ENCODE measurements at places on chromosomes 1 and 21.

- peaks cover 12% of the 10 kb centered on the region for H3K4me1 ChIP-seq
- H3K36me3 ChIP-seq: peaks cover 5% of the 10 kb centered on the region
- no peak overlapping the region for H3K27ac ChIP-seq
- H3K27me3 ChIP-seq: peaks cover 5% of the 10 kb centered on the region
Measured at GRCh38 chr1:178862416-178862815, 8.5 kb downstream of the ANGPTL1 start.

DNA sequence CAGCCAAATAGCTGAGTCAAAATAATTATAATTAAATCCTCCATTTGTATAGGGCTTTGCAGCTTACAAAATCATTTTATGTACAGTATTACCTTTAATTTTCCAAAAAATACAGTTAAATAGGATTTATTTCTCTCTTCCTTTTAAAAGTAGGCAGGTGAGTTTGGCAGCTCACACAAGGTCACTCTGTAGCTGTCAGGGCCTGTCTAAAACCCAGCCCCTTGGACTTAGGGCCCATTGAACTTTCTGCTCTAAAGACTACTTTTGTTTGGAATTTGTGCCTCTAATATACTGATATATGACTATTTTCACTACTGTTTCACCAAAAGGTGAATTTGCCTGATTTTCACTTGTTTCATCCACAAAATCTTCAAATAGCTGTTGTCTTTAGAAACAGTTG, 10.3 kb downstream of the ROR1 start:
- H3K27ac ChIP-seq: no peak overlapping the region
- peaks cover 47% of the 10 kb centered on the region for H3K27me3 ChIP-seq
- H3K4me1 ChIP-seq: no peaks in the 10 kb centered on the region
- H3K36me3 ChIP-seq: no peaks in the 10 kb centered on the region
- H3K4me3 ChIP-seq: no peak overlapping the region

DNA sequence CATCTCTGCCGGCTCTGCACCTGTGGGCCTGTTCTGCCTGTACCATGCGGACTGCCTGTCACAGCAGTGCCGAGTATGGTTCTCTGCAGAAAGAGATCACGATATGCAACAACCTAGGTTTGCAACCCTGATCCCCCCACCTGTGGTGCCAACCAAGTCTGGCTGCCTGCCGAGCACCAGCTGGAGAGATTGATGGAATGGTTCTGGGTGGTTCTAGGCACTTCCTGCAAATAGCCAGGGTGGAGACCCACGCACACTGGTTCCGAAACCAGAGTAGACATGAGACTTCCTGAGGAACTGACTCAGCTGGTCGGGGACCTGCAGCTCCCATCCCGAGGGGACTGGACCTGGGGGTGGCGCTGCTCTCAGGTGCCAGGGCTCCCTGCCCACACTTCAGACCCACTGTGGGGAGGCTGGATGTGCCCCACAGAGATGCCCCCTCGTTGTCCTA, 5.4 kb downstream of the TPRG1L start:
- no peak overlapping the region for H3K4me3 ChIP-seq
- no peak for DNase-seq
- H3K36me3 ChIP-seq: no peaks in the 10 kb centered on the region
- H3K27me3 ChIP-seq: no peaks in the 10 kb centered on the region
- no peak overlapping the region for H3K27ac ChIP-seq

GRCh38 chr1:26861286-26861701, 1.7 kb upstream of the SFN start:
- no peak for DNase-seq
- H3K4me1 ChIP-seq: peaks cover 25% of the 10 kb centered on the region
- peak overlapping the region; percentile 6 for H3K27ac ChIP-seq
- H3K36me3 ChIP-seq: no peaks in the 10 kb centered on the region
- H3K27me3 ChIP-seq: no peaks in the 10 kb centered on the region

GRCh38 chr21:29719521-29719920, 220.3 kb downstream of the GRIK1 start:
- H3K27ac ChIP-seq: no peak overlapping the region
- no peak for DNase-seq

GRCh38 chr1:185170291-185170848, 13.4 kb downstream of the SWT1 start:
- H3K4me3 ChIP-seq: no peak overlapping the region
- H3K27ac ChIP-seq: peak overlapping the region; percentile 11
- peaks cover 17% of the 10 kb centered on the region for H3K4me1 ChIP-seq
- H3K27me3 ChIP-seq: no peaks in the 10 kb centered on the region
- peak; percentile 16 for DNase-seq

DNA sequence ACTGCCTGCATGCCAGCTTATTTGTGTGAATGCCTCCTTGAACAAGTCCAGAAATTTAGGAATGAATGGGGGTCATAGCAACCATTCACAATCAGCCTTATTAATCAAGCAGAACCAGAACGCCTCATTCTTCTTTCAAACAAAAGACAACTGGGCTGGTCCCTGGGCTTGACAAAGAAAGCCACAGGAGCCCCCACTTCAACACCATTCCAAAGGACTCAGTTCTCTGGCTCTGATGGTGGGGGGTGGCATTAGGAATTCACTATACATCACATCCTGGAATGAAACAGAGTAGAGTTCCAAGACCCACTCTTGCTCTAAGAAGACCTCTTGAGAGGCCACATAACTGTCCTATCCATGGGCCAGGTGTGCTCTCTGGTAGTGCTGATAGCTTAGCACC, 186.6 kb upstream of the ST6GALNAC5 start:
- H3K27ac ChIP-seq: no peak overlapping the region
- H3K4me3 ChIP-seq: no peak overlapping the region
- DNase-seq: no peak
- no peaks in the 10 kb centered on the region for H3K4me1 ChIP-seq
- H3K36me3 ChIP-seq: no peaks in the 10 kb centered on the region

GRCh38 chr1:218996362-218996761, 177.3 kb upstream of the LYPLAL1 start:
- H3K27ac ChIP-seq: no peak overlapping the region
- no peaks in the 10 kb centered on the region for H3K4me1 ChIP-seq
- no peak for DNase-seq

- H3K36me3 ChIP-seq: no peaks in the 10 kb centered on the region
- no peak for DNase-seq
- H3K27ac ChIP-seq: no peak overlapping the region
- H3K4me3 ChIP-seq: no peak overlapping the region
- no peaks in the 10 kb centered on the region for H3K4me1 ChIP-seq
Measured at GRCh38 chr21:38915546-38915945, 109.8 kb downstream of the ETS2 start.

DNA sequence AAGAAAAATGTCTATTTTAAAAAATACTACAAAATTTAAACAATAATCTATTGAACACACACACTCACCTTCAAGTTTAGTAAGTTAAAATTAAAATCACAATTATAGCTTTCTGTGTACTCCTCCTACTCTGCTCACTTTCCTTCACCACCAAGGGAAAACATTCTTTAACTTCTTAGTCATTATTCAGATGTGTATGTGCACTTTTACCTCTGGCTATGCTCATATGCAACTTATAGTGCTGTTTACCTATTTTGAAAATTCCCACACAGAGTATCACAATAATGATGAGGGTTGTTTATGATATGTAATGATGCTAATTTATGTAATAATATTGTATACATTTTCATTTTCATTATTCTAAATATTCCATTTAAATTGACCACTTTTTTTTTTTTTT, 661.4 kb downstream of the MRPL39 start:
- no peak overlapping the region for H3K27ac ChIP-seq
- H3K4me1 ChIP-seq: no peaks in the 10 kb centered on the region
- no peak overlapping the region for H3K4me3 ChIP-seq
- no peaks in the 10 kb centered on the region for H3K27me3 ChIP-seq
- no peaks in the 10 kb centered on the region for H3K36me3 ChIP-seq
- no peak for DNase-seq

GRCh38 chr21:41359286-41359685, 2.5 kb upstream of the MX2 start:
- peaks cover 25% of the 10 kb centered on the region for H3K4me1 ChIP-seq
- DNase-seq: no peak
- no peaks in the 10 kb centered on the region for H3K36me3 ChIP-seq
- H3K4me3 ChIP-seq: no peak overlapping the region
- no peaks in the 10 kb centered on the region for H3K27me3 ChIP-seq

DNA sequence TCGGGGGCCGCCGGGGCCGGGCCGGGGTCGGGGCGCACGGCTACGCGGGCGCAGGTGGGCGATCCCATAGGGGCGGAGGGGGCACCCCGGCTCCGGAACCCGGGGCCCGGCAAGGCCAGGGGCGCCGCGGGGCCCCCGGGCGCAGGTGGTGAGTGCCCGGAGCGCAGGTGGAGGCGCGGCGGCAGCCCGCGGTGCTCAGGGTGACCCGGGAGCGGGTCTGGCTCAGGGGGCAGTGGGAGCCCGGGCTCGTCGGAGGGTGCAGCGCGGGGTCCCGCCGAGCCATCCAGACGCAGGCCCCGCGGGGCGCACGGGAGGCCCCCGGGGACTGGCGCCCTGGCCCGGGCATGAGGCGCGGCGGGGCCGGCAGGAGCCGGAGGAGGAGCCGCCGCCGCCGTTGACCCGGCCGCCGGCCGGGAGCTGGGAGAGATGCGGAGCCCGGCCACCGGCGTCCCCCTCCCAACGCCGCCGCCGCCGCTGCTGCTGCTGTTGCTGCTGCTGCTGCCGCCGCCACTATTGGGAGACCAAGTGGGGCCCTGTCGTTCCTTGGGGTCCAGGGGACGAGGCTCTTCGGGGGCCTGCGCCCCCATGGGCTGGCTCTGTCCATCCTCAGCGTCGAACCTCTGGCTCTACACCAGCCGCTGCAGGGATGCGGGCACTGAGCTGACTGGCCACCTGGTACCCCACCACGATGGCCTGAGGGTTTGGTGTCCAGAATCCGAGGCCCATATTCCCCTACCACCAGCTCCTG, 489 bp downstream of the CELSR2 start:
- H3K27me3 ChIP-seq: peaks cover 6% of the 10 kb centered on the region
- no peak for DNase-seq
- H3K27ac ChIP-seq: no peak overlapping the region
- H3K36me3 ChIP-seq: no peaks in the 10 kb centered on the region
- peaks cover 14% of the 10 kb centered on the region for H3K4me1 ChIP-seq

- no peaks in the 10 kb centered on the region for H3K4me1 ChIP-seq
- no peak overlapping the region for H3K27ac ChIP-seq
Measured at GRCh38 chr21:41711416-41712007, 55.3 kb downstream of the RIPK4 start.

GRCh38 chr1:229217716-229218115, 53.2 kb upstream of the RAB4A start:
- H3K4me3 ChIP-seq: no peak overlapping the region
- H3K36me3 ChIP-seq: no peaks in the 10 kb centered on the region
- H3K27me3 ChIP-seq: no peaks in the 10 kb centered on the region
- H3K27ac ChIP-seq: no peak overlapping the region

Measured in T-helper 17 cell (primary cell).